ENCODE measurements at places on chromosomes 3 and 15. TPM values are rescaled to one million over a fixed set of nuclear protein-coding genes. Genes with fewer than 3 reads are reported as not detected.

DNA sequence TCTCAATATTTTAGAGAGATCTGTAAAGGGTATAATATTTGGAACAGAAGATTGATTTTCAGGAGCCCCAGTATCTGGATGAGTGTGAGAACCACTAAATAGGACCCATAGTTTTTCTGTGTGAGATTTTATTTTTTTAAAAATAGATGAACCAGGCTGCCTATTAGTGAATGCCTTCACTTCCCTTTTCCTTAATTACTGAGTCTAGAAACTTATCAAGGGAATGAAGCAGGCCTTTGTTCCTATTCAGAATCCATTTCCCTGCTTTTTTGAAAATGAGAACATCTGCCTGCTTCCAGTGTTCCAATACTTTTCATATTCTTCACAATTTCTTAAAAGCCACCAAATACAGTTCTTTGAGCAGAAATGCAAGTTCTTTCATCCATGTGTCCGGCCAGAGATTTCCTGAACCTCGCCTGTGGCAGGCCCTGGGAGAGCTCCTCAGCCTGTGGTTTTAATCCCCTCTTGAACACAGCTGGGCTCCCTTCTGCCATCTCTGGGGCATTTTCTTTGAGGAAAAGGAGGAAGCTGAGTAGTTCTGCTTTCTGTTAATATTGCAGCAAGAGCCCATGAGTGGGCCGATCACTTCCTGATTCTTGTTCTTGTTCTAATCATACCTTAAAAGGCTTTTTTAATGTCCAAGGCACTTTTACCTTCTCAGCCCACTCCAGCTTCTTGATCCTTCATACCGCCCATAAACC is 4.7 kb downstream of the EHD4 start:
- H3K4me3 ChIP-seq = no peak overlapping the region
- no peak overlapping the region for H3K27ac ChIP-seq
- H3K27me3 ChIP-seq = no peaks in the 10 kb centered on the region
- DNase-seq = no peak

The MINAR1 gene
- total RNA-seq = 0.25 TPM

GRCh38 chr3:122356402-122356801 is 26.6 kb downstream of the MIX23 start:
- peaks cover 3% of the 10 kb centered on the region for H3K4me1 ChIP-seq
- H3K36me3 ChIP-seq = no peaks in the 10 kb centered on the region
- H3K27ac ChIP-seq = no peak overlapping the region
- H3K4me3 ChIP-seq = no peak overlapping the region
- no peaks in the 10 kb centered on the region for H3K27me3 ChIP-seq

DNA sequence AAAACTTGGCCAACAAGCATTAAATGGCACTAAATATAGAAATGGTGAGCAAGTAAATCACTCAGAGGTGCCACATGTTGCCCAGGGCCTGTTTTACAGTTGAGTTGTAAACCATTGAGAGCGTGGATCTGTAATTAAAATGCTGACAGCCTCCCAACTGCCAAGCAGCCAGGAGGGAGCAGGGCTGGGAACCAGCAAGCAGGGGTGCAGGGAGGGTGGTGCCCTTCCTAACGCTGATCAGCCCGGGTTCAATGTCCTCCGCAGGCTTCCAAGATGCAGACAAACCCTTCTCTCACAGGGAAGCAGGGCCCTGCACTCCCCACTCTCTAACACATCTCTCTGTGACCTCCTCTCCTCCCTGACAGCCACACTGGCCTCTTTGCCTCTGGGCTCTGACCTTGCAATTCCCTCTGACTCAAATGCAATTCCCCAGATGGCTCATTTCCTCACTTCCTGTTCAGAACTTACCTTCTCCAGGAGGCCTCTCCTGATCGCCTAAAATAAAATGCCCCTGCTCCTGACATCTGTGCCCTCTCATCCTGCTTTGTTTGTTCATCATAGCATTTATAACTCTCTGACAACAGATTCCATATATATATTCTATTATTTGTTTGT is 40.0 kb downstream of the WNT7A start:
- no peaks in the 10 kb centered on the region for H3K27me3 ChIP-seq
- H3K36me3 ChIP-seq = no peaks in the 10 kb centered on the region
- H3K4me1 ChIP-seq = no peaks in the 10 kb centered on the region
- DNase-seq = no peak
- H3K27ac ChIP-seq = no peak overlapping the region

- no peak overlapping the region for H3K4me3 ChIP-seq
- no peaks in the 10 kb centered on the region for H3K36me3 ChIP-seq
- no peaks in the 10 kb centered on the region for H3K27me3 ChIP-seq
- no peaks in the 10 kb centered on the region for H3K4me1 ChIP-seq
- H3K27ac ChIP-seq = no peak overlapping the region
Measured at GRCh38 chr3:56477646-56478045, 9.4 kb upstream of the ERC2 start.

The ZNF501 gene
- 3.0 TPM for total RNA-seq

The TMCO5A gene
- total RNA-seq = not detected

GRCh38 chr3:194249323-194250097 is 101.6 kb downstream of the CPN2 start:
- no peaks in the 10 kb centered on the region for H3K27me3 ChIP-seq
- no peak overlapping the region for H3K27ac ChIP-seq
- DNase-seq = no peak
- no peaks in the 10 kb centered on the region for H3K4me1 ChIP-seq
- H3K4me3 ChIP-seq = no peak overlapping the region
- H3K36me3 ChIP-seq = no peaks in the 10 kb centered on the region

DNA sequence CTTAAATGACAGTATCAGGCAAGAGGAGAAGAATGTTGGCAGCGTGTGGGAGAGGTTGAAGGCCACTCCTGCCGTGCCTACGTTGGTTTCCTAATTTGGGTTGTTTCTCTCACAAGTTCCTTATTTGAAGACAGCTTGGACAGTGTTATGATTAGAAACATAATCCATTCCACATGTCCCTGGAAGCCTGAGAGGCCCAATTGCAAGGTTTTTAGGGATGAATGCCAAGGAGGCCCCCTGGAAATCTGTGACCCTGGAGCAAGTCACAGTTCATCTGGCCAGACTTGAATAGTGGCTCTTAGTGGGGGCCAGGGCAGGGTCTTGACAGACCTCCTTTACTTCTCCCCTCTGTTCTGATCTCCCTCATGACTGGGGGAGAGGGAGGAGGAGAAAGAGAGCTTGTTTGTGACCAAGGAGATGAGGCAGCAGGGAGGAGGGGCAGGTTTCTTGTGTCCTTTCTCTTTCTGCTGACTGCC is 584.4 kb upstream of the TBL1XR1 start:
- no peak overlapping the region for H3K4me3 ChIP-seq
- no peak for DNase-seq
- no peaks in the 10 kb centered on the region for H3K36me3 ChIP-seq
- H3K27ac ChIP-seq = no peak overlapping the region
- no peaks in the 10 kb centered on the region for H3K27me3 ChIP-seq

The SLC12A1 gene
- total RNA-seq = not detected

- no peaks in the 10 kb centered on the region for H3K4me1 ChIP-seq
- no peak for DNase-seq
- no peak overlapping the region for H3K4me3 ChIP-seq
- no peak overlapping the region for H3K27ac ChIP-seq
Measured at GRCh38 chr3:41346698-41347270, 147.5 kb downstream of the CTNNB1 start.

GRCh38 chr15:96583671-96584070 is 253.2 kb downstream of the NR2F2 start:
- H3K36me3 ChIP-seq = no peaks in the 10 kb centered on the region
- no peak overlapping the region for H3K27ac ChIP-seq
- H3K4me3 ChIP-seq = no peak overlapping the region
- no peak for DNase-seq
- no peaks in the 10 kb centered on the region for H3K4me1 ChIP-seq
- no peaks in the 10 kb centered on the region for H3K27me3 ChIP-seq

DNA sequence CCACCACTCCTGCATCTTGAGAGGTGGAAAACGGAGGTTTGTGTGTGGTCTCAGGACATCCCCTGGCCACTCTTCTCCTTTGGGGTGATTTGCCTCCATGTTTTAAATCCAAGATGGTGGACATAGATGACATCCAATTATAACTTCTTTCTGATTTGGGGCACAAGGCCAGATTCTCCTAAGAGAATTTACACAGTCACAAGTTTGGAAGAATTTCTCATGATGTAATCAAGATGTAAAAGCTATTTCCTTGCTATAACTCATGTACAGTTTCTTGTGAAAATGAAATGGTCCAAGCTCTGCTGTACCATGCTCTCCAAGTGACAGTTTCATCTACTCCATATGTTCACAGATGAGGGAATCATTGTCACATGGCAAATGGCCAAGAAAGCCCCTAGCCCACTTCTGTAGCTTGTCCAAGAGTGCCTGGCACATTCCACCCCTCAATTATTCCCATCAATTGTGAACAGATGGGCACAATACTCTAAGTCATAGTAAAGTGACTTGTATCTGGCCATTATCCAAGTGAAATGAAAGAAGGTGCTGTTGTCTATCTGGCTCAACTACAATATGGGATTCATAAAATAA is 134.6 kb upstream of the ROPN1 start:
- H3K27me3 ChIP-seq = no peaks in the 10 kb centered on the region
- no peak overlapping the region for H3K27ac ChIP-seq
- H3K4me3 ChIP-seq = no peak overlapping the region
- DNase-seq = no peak
- H3K4me1 ChIP-seq = no peaks in the 10 kb centered on the region

The FGD5 gene
- 4.4 TPM for total RNA-seq

- DNase-seq = no peak
- H3K4me1 ChIP-seq = no peaks in the 10 kb centered on the region
- H3K27me3 ChIP-seq = no peaks in the 10 kb centered on the region
- no peak overlapping the region for H3K27ac ChIP-seq
- no peak overlapping the region for H3K4me3 ChIP-seq
- no peaks in the 10 kb centered on the region for H3K36me3 ChIP-seq
Measured at GRCh38 chr3:114510201-114510600, 216.4 kb downstream of the TIGIT start.

The GOLGA6B gene
- total RNA-seq = not detected

The ZNF385D gene
- total RNA-seq = 2.6 TPM

DNA sequence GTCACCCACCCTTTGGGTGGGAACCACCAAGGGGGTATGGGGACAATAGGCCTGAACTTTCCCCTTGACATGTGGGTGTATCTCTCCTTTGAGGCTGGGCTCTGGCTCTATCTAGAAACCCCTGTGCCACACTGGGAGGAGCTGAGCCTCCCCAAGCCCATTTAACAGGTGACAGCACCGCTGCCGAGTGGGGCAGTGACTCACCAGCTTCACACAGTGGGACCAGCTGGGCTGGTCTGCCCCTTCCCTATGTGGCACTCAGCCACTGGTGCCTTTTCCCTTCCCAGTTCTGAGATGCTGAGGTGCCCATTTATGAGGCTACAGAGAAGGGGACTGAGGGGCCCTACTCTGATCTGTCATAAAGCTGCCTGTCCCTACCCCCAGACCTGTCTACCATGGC is 5.1 kb downstream of the PSTPIP1 start:
- H3K27ac ChIP-seq = no peak overlapping the region
- no peaks in the 10 kb centered on the region for H3K4me1 ChIP-seq
- H3K27me3 ChIP-seq = no peaks in the 10 kb centered on the region
- no peak for DNase-seq

- H3K4me1 ChIP-seq = no peaks in the 10 kb centered on the region
- H3K27me3 ChIP-seq = no peaks in the 10 kb centered on the region
- DNase-seq = no peak
- H3K27ac ChIP-seq = no peak overlapping the region
Measured at GRCh38 chr15:93042211-93042610, 46.8 kb downstream of the RGMA start.

DNA sequence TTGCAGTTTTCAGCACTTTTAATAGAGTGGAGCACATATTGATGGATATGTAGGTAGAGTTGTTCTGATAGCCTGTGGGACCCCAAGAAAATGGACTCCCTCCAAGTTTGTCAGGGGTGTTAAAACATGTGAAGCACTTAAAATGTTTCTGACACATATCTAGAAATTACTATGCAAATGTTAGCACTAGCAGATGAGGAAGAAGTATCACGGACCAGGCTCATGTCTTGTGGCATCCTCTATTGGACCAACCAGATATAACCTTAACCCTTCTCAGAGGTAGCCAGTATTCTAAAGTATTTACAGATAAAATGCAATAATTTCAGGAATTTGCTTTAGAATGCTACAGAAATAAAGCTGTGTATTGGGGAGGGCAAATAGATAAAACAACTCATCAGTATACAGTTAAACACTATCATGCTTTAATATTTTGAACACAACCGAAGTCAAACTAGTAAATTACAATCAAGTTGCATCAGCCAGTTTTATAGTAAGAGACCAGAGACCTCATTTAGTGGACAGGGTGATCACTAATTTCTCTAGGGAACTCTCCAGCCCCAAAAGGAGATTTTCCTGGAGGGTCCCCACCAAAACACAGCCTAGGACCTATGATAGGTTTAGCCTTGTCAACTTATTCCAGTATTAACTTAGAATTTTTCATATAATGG is 57.2 kb upstream of the FBN1 start:
- no peak overlapping the region for H3K27ac ChIP-seq
- no peaks in the 10 kb centered on the region for H3K27me3 ChIP-seq
- DNase-seq = no peak
- no peaks in the 10 kb centered on the region for H3K4me1 ChIP-seq
- H3K36me3 ChIP-seq = no peaks in the 10 kb centered on the region

The CCR2 gene
- total RNA-seq = 1.5 TPM

The AMOTL2 gene
- total RNA-seq = 19.9 TPM

The AMIGO3 gene
- total RNA-seq = 0.16 TPM

GRCh38 chr3:186670155-186670554 is 4.3 kb downstream of the HRG start:
- H3K36me3 ChIP-seq = no peaks in the 10 kb centered on the region
- no peak for DNase-seq
- no peaks in the 10 kb centered on the region for H3K4me1 ChIP-seq
- H3K27me3 ChIP-seq = no peaks in the 10 kb centered on the region
- H3K4me3 ChIP-seq = no peak overlapping the region

The CCDC39 gene
- total RNA-seq = not detected

GRCh38 chr3:183317886-183318865 is 65.1 kb downstream of the B3GNT5 start:
- DNase-seq = no peak
- H3K4me3 ChIP-seq = no peak overlapping the region
- H3K27me3 ChIP-seq = no peaks in the 10 kb centered on the region
- no peaks in the 10 kb centered on the region for H3K4me1 ChIP-seq

DNA sequence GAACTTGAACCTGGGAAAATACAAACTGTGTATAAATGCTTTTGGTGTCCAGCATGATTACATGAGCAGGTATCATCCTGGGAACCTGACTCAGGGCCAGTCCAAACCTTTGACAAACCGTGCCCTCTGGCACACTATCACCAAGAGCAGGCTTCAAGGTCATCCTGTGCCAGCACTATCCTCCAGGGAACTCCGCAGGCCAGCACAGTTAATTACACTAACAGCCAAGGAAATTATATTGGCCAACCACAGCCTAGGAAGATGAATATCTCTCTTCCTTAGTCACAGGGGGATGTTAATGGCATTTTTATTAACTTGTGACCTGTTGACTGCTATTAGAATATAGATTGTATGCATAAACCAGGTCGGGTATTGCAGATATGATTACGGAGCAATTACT is 262.0 kb downstream of the TUSC7 start:
- H3K4me1 ChIP-seq = no peaks in the 10 kb centered on the region
- no peak overlapping the region for H3K4me3 ChIP-seq
- H3K36me3 ChIP-seq = no peaks in the 10 kb centered on the region
- H3K27me3 ChIP-seq = no peaks in the 10 kb centered on the region
- DNase-seq = no peak
- no peak overlapping the region for H3K27ac ChIP-seq

The STAB1 gene
- total RNA-seq = 46.5 TPM

Data from colonic mucosa (tissue), 4 donors.